ENCODE measurements at places on chromosomes 2 and 18.

- DNase-seq: no peak
These were observed at the start of gene CHN1 for GRCh38 chr2:175004980-175005732. TSS of gene CHN1 (minus strand) at chr2:175005381. CDS start at chr2:175004912, 469 bp downstream.

GRCh38 chr2:12223732-12224131 is 477.3 kb downstream of the LPIN1 start:
- no peak for DNase-seq

DNA sequence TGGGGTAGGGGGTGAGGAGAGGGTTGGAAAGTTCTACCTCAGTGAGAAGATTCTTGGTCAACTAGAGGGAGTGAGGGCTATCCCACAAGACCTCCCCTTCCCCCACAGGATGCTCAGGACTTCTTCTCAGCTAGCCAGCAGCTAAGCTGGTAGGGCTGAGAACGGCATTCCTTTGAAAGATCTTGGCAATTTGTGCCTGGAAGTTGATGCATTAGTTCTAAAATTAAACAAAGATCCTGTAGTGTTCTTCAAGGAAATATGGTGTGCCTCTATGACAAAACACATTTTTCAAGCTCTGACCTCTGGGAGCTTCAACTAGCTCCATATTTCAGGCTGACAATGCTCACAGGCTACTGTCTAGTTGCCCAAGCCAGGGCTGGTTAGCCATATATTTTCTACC is 2.3 kb downstream of the LYPD1 start:
- no peak for DNase-seq

GRCh38 chr2:12076810-12077209 is 330.4 kb downstream of the LPIN1 start:
- DNase-seq: no peak

DNA sequence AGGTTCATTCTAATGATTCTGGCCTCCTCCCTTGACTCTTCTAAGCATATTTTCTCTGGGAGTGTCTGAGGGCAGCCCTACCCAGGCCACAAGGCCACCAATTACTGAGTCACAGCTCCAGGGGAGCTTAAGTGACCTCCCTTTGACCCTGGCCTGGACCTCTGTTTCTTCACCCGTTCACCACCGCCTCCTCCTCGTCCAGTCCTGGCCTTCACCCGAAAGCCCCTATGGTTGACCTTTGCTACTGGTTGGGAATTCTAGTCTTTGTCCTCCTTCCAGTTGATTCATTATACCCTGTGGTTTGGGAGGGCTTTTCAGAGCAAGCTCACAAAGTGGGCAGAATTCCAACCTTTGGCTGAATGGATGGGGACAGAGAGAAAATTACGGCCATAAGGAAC is 72.6 kb downstream of the NRP2 start:
- DNase-seq: no peak

DNA sequence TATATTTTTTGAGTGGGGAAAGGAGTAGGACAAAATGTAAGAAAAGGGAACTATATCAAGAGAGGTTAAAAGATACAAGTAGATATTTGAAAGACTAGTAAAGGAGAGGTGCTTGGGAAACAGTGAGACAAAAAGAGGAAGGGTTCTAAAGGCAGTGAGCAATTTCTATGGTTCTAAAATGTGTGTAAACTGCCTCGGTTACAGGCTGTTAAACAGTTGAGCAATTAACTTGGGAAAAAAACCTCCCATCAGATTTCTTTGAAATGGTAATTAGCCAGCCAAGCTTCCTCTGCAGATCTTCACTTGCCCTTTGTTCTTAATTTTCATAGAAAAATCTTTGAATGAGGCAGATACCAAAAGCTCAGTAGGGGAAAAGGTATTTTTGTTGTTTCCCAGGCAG is 238.7 kb upstream of the KCNH7 start:
- no peak for DNase-seq

- DNase-seq: no peak
These were observed 36.0 kb downstream of the SETBP1 start for GRCh38 chr18:44716697-44717163.

DNA sequence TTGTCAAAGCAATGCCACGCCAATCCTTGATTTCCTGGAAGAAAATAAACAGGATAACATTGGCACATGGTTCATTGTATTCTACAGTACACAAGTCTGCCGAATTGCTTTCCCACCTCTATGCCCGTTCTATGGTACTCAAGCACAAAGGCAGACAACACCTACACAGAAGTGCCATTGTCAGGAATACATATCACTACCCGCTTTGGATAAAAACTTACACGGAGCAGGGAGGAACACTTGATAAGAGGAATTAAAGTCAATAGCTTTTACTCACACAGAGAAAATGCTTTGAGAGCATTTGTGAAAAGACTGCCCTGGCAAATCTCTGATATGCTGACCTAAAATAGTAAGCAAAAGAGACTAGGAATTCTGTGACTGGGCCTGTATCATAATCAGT is 23.4 kb downstream of the PLEKHM3 start:
- DNase-seq: no peak

DNA sequence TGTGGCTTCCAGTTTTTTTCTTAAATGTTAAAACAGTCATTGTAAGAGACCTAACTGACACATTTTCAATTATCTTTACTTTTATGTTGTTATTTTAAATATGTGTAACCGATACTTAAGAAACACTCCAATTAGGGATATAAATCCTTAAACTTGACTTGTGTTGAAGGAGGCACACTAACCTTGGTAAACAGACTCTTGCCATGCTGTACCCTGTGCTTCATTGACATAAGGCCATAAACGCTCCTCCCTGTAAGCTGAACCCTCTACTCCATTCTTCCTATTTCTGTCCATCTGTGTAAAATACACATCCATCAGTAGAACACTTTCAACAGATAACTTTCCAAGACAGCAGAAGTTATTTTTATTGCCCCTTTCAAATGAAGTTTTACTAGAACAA is 780.5 kb upstream of the FAM98A start:
- no peak for DNase-seq

- DNase-seq: no peak
These were observed 147.6 kb upstream of the CAB39 start for GRCh38 chr2:230564805-230565779.

- DNase-seq: no peak
These were observed 62.0 kb downstream of the GLI2 start for GRCh38 chr2:120797421-120798221.

- DNase-seq: no peak
These were observed 6.7 kb downstream of the CRIM1 start for GRCh38 chr2:36362291-36362690.

DNA sequence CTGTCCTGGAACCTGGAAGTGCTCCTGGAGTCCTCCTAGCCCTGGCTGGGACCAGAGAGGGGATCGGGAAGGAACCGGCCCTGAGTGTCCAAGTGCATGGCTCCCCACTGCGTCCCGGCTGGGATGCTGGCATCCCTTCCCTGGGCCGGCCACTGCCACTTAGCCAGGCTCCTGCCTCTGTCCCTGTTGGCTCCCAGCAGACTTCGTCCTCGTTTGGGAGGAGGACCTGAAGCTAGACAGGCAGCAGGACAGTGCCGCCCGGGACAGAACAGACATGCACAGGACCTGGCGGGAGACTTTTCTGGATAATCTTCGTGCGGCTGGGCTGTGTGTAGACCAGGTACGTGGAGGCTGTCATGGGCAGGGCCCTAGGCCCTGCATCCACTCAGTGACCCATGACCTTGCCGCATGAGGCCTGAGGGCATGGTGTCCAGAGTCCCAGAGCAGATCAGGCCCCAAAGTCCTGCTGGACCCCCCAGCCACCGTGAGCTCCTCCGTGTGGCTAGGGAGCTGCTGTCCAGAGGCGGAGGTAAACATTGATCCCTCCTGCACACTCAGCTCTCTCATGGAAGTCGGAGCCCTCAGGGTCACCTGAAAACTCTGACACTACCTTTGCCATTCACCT is 7.1 kb downstream of the ANO7 start:
- DNase-seq: no peak

GRCh38 chr2:58571181-58571852 is 330.2 kb upstream of the FANCL start:
- peak; percentile 26 for DNase-seq

DNA sequence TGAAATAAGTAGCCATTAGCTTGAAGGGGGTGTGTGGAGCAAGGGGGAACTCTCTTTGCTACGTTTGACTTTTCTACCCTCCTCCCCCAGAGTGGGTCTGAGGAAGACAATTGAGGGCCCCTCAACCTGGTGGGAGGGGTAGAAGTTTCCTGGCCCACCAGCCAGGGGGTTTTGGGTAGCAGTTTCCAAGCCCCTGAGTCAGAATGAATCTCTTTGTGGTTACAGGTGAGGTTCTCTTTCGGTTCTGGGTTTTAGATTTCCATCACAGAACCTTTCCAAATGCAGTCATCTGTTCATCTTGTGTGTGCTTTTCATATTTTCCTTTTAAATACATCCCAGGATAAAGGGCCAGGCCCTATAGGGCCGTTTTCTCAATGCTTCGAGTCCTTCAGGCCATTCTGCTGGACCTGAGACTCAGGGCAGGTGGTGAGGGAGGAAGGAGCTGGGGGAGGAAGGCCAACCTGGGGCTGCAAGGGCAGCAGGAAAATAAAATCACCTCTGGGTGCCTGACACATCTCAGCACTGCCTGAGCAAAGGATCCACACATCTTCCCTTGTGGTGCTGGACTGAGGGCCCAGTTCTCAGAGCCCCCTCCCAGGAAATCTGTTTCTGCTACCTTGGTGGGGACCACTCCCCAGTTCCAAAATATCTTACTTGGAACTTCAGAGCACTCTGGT is 4.7 kb downstream of the LBH start:
- DNase-seq: no peak

DNA sequence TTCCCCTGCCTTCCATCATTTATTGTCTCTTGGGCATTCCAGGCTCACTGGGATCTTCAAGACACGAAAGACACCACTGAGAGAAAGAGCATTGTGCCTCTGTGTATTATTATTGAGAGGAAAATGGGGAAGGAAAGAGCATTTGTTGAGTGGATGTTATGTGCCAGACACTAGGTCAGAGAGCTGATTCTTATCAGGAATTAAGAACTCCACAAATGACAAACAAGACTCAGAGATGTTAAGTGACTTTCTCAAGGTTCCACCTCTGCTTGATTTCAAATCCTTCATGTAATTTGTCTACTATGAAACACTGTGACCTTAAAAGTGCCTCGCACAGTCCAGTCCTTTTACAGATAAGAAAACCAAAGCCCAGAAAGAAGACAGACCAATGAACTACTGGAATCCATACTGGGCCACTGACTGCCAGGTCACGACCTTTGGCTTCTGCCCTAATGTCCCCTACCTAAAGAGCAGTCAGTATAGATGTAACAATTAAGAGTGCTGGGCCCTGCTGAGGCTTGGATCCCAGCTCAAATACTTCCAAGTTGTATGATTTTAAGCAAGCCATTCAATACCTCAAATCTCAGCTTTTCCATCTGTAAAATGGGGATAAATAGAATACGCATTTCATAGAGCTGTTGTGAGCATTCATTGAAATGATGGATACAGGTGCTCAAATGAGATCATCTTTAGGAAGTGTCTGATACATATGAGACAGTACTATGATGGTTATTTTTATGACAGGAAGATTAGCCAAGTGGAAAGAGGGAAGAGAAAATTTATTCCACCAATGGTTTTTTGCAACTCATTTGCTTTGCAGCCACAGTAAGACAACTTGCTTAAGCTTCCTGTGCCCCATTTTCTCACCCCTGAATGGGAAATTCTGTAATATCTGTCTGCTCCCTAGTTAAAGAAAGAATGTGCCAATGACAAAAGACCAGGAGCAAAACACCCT is 10.9 kb downstream of the KLF7 start:
- DNase-seq: no peak

GRCh38 chr2:130744287-130745117 is 10.8 kb upstream of the AMER3 start:
- no peak for DNase-seq

DNA sequence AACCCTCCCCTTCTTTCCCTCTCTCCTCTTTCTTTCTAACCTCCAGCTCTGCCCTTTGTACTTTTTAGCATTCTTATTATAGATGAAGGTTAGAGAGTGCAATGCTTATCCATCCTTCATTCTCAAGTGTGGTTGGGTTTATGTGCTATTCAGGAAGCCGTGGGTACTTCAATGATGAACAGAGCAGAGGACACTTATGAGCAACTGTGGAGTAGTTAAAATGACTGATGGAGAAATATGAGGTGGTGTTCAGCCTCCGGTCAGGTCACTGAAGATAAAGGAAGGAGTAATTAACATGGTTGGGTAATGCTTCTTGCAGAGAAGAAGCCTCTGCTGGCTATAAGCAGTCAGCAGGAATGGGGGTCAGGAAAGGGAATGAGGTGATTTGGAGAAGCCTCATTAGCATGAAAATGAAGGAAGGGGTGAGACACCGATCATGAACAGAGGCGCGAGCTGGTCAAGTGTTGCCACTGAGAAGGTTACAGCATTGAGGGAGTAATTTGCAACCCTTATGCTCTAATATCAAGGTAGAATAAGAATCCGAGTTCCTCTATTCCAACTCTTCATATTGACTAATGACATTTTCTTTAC is 174.7 kb downstream of the LPIN1 start:
- DNase-seq: no peak

GRCh38 chr18:57301573-57302559 is 50.5 kb upstream of the ST8SIA3 start:
- DNase-seq: no peak

DNA sequence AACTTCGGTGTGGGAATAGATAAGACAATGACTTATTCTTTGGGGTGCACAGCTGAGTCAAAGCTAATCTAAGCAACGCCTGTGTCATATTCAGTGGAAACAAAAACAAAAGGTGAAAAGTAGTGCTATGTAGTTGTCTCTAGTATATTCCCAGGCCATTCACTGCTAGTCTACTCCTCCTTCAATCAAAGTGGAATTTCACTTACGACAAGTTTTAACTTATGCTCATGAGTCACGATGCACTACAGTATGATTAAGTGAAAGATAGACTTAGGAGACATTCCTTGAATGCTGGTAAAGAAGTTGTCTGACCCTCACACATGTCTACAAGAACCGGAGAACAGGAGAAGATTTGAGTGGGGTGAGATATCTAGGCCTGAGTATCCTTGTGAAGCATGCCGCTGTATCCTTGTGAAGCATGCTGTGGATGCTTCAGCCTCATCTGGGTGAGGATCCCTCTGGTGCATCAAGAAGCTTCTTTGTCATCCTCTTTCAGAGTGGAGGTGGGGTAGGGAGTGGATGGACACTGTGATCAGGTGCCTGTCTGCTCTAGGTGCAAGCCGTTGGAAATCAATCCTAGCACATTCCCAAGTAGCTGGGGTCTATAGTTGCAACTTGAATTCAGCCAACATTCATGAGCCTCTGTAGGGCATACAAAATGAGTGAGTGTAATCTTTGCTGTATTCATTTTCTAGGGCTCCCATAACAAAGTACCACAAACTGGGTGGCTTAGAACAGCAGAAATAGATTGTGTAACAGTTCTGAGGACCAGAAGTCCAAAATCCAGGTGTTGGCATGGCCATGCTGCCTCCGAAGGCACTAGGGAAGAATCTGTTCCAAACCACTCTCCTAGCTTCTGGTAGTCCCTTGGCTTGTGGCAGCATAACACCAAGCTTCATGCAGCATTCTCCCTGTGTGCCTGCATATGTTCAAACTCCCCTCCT is 173.5 kb upstream of the FN1 start:
- no peak for DNase-seq

- DNase-seq: no peak
These were observed 23.3 kb upstream of the IL1R1 start for GRCh38 chr2:102119255-102119654.

DNA sequence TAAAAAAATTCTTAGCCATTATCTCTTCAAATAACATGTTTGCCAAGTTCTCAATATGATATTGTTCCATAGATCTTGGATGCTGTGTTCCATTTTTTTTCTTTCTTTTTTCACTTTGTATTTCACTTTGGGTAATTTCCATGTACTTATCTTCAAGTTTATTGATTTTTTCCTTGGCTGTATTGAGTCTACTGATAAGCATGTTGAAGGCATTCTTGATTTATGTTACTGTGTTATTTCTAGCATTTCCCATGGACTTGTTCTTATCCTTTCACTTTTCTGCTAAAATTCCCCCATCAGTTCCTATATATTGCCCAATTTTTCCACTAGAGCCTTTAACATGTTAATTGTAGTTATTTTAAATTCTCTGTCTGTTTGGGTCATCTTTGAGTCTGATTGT is 50.8 kb upstream of the CHN1 start:
- no peak for DNase-seq
